RKO (cell line): ENCODE measurements at places on chromosomes 2 and 18.
A peak's percentile ranks its signal among the peaks of the same experiment; 100 is the strongest.

- DNase-seq = no peak
These were observed 159.8 kb downstream of the KLHL29 start for GRCh38 chr2:23544589-23545295.

- DNase-seq = no peak
These were observed 121.2 kb upstream of the SPRED2 start for GRCh38 chr2:65553504-65554074.

DNA sequence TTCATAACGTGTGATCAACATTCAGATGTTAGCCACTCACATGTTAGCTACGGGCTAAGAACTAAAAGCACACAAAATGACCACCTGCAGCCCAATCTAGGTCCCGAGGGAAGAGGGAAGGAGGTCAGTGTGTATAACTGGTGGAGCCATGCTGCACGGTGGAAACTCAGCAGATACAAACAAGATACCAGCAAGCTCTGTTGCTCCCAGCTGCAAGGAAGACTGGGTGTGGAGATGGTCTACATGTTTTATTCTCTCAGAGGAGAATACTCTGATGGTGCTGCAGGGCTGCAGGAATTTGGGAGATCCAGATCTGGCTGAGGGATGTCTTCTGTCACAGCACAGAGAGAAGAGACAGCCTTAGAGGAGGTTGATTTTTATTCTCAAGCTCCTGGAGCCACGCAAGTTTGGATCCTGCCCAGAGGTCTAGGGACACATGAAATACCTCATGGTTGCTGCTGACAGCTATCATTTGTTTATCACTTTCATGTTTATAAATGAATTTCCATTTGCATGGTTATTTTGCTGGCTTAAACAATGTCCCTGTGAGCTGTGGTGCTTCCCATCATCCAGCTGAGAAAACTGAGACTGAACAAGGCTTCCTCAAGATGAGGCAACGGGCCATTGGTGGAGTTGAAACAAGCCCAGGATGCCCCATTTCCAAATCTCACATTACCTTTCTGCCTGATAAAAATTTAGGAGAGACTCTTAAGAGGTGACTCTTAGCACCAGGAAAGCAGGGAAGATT is 30.9 kb downstream of the RNF144A start:
- no peak for DNase-seq

- no peak for DNase-seq
These were observed 45.6 kb downstream of the REL start for GRCh38 chr2:60926741-60927552.

GRCh38 chr2:178874529-178875240 is 67.5 kb upstream of the TTN start:
- no peak for DNase-seq

DNA sequence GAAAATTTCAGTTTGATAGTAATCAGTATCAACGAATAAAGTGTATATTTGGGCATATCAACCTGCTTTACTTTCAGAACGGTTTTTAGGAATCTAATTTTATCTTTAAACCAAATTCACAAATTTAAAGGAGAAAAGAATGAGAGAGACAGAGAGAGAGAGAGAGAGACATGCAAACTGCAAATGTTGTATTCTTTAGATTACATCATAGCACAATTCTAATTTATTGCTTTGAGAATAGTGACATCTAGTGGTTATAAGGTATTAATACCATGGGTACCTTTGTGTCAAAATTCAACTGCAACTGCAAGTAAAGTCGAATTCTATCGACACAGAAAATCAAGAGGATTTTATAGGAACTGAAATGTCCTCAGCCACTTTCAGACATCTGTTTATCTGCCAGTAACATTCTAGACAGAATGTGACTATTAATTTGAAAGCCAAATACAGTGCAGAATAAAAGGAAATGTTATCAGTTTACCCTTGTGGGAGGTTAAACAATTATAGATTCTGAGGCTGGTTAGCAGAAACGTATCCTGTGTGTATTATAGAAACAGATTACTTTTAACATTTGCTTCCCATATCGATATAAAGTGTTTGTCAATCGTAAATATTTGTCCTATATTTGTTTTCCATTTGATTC is 529.8 kb upstream of the VRK2 start:
- peak; percentile 75 for DNase-seq

DNA sequence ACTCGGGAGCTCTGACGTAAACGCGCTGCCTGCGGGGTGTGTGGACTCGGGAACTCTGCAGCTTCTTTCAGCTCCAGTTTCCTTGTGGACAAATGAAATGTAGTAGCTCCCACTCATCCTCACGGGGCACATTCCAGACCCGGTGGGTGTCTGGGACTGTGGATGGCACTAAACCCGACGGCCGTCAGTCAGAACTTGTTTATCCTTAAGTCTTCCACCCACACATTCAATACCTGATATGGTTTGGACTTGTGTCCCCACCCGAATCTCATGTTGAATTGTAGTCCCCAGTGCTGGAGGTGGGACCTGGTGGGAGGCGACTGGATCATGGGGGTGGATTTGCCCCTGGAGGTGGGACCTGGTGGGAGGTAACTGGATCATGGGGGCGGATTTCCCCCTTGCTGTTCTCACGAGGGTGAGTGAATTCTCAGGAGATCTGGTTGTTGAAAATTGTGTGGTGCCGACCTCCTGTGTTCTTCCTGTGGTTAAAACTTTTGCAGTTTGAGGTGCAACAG is 81.2 kb upstream of the SNTG2 start:
- no peak for DNase-seq

GRCh38 chr2:13545320-13545719 is 828.6 kb downstream of the TRIB2 start:
- no peak for DNase-seq

DNA sequence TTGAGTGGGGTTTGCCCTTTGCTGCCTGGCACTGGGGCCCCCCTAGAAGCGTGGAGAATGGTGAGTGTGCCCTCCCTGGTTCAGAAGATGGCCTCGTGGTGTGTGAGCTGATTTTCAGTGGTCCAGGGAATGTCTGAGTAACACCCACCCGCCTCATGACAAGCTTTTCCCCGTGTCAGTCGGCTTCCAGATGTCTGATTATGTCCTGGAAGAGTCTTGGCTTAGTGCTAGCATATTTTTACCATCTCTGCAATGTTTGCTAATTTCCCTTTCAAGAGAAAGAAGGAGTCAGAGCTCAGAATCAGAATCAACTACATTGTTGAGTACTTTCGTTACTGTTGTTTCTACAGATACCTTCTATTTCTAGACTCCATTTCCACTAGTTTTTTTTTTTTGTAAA is 214.7 kb downstream of the SEPTIN10 start:
- no peak for DNase-seq

DNA sequence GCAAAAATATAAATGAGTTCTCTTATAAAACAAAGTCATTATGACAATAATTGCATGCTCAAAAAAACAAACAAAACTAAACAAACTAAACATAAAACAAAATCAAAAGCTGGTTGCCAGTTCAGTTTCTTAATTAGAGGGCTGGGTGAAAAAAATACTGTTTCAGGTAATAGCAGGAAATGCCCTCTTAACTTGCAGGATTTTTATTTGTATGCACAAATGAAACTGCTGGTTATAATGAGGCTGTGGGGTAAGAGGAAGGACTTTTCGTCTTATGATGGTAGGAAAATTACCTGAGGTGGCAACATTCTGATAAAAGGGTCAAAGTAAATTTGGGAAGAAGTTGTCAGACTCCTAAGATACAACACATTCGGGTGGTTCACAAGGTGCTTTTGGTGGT is 21.5 kb upstream of the CDKL4 start:
- no peak for DNase-seq

GRCh38 chr18:6069539-6069938 is 174.2 kb upstream of the TMEM200C start:
- DNase-seq = no peak

- DNase-seq = no peak
These were observed 128.5 kb downstream of the DCC start for GRCh38 chr18:52468496-52468895.

DNA sequence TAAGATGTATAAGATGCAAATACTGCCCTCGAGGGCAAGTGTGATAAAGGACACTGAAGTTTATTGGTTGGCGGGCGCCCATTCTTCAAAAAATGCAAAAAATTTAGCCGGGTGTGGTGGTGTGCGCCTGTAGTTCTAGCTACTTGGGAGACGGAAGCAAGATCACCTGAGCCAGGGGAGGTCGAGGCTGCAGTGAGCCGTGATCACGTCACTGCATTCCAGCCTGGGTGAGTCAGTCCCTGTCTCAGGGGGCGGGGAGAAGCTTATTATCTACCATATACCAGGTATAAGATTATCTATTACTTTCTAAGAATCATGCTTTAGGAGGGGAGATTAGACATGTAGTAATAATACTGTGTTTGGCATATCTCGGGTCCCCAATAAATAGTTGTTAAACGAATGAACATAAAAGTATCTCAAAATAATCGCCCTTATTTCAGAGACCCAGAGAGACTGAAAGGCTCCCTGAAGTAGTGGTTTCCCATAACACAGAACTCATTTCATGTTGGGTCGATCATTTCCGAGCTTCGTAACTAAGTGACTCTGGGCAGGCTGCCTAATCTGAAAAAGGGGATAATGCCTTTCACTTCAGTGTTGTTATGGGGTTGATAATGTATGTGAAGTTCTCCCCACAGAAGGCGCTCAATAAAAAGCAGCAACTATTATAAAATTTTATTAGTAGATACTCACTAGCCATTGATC is 1.2 kb upstream of the SELENOI start:
- peak; percentile 67 for DNase-seq

DNA sequence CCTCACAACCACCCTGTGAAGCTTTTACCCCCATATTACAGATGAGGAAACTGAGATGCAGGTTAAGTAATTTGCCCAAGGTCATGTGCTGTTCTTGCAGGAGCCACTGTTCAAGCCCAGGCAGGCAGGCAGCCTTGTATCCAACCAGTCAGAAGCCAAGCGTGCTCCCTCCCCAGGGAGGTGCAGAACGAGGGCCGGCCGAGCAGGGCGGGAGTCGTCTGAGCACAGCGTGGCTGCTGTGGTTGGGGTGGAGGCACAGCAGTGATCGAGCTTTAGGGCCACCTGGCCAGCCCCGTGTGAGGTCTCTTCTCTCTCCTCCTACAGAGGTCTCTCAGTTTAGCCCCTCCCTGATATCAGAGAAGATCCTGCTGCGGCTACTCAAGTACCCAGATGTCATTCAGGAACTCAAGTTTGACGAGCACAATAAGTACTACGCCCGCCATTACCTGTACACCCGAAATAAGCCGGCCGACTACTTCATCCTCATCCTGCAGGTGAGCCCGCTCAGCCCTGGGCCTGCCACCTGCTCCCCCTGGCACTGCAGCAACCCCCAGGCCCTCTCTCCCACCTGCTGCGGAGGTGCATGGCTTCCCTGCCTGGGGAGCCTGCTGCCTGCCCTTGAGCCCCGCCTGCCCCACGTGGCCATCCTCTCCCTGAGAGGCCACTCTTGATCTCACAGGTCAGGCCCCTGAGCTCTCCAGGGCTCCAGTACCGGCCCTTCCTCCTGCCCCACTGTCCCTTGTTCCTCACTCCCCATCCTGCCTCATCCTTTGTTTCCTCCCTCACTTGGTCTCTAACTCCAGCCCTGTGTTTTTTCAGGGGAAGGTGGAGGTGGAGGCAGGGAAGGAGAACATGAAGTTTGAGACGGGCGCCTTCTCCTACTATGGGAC is 17.1 kb upstream of the CNNM3 start:
- DNase-seq = no peak

- DNase-seq = peak; percentile 75
These were observed 681 bp upstream of the ROCK2 start for GRCh38 chr2:11344956-11345677.

DNA sequence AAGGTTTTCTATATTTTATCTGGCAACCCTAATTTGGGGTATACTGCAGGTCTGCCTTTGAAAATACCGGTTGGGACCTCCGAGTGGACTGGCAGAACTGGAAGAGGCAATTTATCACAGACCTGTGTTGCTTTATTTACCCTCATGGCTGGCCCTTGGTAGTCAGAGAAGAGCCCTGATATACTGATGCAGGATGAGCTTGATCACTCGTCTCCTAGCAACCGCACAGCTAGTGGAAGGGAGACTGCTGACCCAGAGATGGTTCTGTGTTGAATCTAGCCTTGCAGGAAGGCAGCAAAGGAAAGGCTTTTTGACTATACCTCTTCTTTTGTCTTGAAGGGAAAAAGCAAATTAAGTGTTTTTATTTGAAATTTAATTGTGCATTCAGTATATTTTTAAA is 154.7 kb downstream of the EML6 start:
- no peak for DNase-seq

DNA sequence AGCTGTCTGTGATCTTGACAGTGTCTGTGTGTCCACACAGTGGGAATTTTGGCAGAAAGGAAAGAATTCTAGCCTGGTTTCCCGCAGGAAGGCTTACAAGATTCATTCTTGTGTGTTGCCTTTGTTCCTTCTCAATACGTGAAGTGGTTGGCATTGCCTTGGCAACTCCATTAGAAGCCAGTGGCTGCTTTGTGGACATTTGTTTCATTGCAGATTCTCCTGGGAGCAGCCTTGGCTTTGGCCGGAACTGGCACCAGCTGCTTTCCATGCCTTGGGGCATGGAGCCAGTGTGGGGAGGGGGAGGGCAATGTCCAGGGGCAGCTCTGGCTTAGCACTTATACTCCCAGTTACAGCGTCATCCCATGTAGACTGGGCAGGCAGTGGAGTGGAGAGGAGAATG is 39.4 kb downstream of the KIF5C start:
- no peak for DNase-seq

DNA sequence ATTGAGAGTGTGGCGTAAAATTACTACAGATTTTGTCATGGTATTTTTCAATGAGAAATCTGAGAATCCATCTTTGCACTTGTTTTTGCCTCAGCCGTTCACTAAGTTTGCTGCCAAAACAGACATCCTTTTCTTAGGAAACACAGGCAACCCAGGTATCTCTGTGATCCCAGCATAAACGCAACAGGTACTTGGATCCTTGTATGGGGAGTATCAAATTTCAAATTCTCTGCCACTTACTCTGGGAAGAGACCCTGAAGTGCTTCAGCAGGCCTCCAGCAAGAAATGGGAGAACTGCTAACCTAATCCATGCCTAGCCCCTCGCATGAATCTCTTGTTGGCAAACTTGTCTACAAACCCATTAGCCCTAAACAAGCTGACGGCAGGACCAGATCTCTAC is 83.1 kb downstream of the BCL11A start:
- DNase-seq = no peak

DNA sequence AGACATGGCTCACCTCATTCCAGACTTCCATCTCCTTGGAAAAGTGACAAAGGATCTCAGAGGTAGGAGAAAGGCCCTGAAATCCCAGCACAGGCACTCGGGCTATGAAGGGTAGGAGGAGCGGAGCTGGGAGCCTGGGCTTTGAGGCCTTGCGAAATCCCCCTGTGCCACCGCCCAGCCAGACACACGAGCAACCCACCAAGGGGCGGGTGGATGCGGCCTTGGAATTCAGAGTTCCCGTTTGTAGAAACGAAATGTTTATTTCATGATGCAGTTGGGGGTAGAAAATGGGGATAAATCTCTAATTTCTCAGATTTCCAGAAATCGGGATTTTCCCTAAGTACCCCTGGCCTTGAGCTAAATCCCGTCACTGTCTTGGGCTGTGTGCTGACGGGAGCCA is 177.1 kb upstream of the HDAC4 start:
- no peak for DNase-seq

DNA sequence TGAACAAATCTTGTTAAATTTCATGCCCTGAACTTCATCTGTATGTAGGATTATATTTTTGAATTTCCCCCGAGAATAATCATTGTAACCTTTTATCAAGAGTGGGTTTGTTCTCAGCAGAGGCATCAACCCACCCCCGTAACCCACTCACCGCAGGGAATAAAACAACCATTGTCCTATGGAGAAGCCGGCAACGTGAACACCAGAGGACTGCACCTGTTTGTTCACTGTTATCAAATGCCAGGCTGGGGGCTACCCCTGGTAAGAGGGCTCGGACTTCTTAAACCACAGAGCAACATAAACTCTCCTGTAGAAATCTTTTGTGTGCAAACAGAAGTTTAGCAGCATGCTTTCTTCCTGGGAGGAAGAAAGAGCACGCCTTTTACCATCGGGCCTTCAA is 610.4 kb downstream of the ERBB4 start:
- no peak for DNase-seq

- no peak for DNase-seq
These were observed 976 bp downstream of the TNFAIP6 start for GRCh38 chr2:151358166-151358970.
